Muscle of back (tissue), 13 donors: ENCODE measurements at places on chromosomes 7 and 10. TPM values are rescaled to one million over a fixed set of nuclear protein-coding genes. Genes with fewer than 3 reads are reported as not detected.

Gene DLG5
- polyA plus RNA-seq: 35.5 TPM

Gene MRC1
- polyA plus RNA-seq: 14.7 TPM

Gene RALA
- 52.2 TPM for polyA plus RNA-seq

Gene HKDC1
- polyA plus RNA-seq: 0.06 TPM

Gene CYP26A1
- 0.11 TPM for polyA plus RNA-seq

GRCh38 chr10:93436591-93437085 lies 45.5 kb downstream of the MYOF start:
- DNase-seq: peak; percentile 96

GRCh38 chr10:133537546-133538545 lies 10.7 kb downstream of the CYP2E1 start:
- DNase-seq: no peak

- DNase-seq: peak; percentile 53
Measured at GRCh38 chr10:31774299-31774900, 154.2 kb downstream of the ARHGAP12 start.

DNA sequence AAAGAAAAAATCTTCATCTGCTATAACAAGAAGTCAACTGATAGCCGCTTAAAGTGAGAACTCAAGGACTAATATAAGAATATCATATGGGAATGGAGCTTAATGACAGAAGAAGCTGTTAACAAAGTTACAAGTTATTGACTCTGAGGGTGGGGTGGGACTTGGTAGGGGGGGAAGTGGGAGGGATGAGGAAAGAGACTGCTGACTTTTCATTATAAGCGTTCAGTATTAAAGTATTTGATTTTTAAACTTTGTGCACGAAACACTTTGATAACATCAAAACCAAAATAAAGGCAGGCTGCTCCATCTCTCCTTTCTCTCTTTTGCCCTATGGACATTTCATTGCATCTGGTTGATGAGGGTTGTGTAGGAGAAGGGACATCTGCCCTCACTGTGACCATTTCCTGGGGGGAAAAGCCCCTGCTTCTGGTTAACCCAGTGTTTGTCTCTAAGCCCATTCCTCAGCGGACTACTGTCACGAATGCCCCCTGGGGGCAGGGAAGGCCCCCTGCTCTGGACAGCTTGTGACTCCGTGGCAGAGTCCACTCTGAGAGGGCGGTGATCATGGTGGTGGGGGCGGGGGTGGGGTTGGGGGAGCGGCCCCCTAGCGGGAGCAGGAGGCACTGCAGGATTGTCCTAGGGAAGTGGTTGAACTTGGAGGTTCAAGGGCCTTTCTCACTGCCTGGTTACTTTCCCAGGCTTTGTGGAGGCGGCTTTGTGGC lies 17.4 kb downstream of the SLC13A4 start:
- DNase-seq: no peak

- DNase-seq: no peak
Measured at GRCh38 chr10:69831231-69831855, 29.6 kb downstream of the COL13A1 start.

DNA sequence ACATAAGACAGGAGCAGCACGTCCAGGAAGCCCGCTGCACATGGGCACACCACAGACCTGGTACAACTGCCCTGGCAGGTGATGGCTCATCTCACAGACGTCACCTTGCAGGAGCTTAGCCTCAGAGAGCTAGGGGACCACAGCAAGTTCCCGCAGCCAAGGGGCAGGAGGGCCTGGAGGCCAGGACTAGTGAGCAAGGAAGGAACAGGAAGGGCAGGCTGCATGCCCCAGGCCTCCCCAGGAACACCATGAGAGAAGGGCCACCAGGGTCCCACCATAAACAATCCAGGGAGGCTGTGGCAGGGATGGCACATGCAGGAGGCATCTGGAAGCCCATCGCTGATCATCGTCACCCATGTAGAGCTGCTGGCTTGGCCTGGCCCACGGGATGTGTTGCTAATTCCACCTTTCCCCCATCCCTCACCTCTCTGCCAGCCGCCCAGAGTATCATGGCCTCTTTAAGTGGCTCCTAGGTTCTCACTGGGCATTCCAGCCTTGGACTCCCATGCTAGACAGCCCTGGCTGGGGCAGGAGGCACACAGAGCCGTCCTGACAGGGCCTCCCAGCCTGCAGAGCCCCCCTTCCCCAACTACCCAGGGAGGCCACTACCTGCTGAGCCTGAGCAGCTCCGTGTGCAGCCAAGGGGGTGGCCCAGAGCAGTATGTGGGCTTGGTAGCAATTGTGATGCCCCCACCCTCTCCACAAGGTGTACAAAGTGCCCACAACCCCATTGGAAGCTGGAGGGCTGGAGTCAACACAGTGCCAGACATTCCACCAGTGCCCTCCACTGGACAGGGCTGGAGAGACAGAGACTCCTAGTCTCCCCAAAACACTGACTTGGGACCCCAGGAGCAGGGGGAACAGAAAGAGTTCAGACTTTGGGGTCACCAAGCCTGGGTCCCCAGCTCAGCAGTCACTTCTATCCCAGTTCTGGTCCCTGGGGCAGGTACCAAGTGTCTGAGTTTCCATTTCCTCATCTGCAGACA lies 35.5 kb downstream of the GRID1 start:
- no peak for DNase-seq

DNA sequence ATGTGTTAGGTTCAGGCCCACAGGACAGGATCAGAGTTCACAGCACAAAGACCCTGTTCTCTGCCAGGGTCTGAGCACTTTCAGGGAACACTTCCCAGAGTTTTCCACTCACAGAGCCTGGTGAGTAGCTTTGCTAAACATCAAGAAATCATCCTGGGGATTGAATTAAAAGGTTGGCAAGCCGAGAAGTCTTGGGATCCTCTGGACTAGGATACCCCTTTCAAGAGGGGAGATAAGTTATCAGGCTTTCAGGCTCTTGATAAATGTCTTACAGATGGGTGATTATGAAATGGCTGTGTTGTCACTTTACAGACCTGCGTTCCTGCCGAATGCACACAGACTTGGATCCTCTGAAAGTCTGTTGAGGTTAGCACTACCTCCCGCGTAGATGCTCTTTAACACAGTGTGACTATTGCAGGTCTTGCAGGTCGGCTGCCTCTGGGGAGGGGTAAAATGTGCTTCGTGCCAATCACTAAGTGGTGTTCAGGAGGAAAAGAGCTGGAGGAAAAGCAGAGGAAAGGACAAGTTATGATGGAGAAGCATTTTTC lies 473.5 kb upstream of the AKR1E2 start:
- peak; percentile 55 for DNase-seq

GRCh38 chr7:116210345-116211005 lies at the start of gene TES:
Gene TES, plus strand, starts transcription at chr7:116210539. Its CDS starts 169 bp downstream, at chr7:116210708.
- peak; percentile 67 for DNase-seq

DNA sequence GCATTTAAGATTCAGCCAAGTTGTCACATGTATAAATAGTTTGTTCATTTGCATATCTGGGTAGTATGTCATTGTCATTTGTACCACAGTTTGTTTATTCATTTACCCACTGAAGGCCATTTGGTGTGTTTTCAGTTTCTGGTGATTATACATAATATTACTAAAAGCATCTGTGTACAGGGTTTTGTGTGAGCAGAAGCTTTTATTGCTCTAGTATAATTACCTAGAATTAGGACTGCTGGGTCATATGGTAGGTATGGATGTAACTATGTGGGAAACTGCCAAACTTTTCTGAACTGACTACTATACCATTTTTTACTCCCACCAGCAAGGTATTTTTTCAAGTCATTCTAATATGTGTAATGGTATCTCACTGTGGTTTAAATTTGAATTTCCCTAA lies 584.0 kb upstream of the GHITM start:
- DNase-seq: no peak

- no peak for DNase-seq
Measured at GRCh38 chr7:133539016-133539415, 286.1 kb downstream of the EXOC4 start.

- no peak for DNase-seq
Measured at GRCh38 chr10:28777911-28778310, 100.6 kb downstream of the BAMBI start.

DNA sequence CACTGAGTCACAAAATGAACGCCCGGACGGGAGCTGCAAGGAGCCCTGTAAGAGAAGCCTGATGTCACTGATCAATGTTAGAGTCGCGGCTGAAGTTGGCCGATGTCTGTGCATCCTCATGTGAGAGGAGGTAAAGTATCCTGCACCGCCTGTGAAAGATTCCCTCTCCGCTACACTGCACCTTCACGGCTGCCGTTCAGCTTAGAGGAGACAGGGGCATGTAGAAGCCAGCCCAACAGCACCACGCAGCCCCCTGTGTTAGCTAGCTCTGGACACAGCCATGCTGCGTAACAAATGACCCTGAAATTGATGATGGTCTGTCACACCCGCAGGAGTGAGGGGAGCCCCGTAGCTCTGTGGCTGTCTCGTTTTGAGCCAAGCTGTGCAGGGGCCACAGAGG lies 81.5 kb upstream of the DIP2C start:
- no peak for DNase-seq

- peak; percentile 72 for DNase-seq
Measured at GRCh38 chr10:85916994-85917573, 449.5 kb downstream of the GRID1 start.

- no peak for DNase-seq
Measured at GRCh38 chr7:155791214-155791737, 21.0 kb downstream of the SHH start.

- DNase-seq: no peak
Measured at GRCh38 chr7:45924283-45924682, 3.2 kb upstream of the IGFBP3 start.

DNA sequence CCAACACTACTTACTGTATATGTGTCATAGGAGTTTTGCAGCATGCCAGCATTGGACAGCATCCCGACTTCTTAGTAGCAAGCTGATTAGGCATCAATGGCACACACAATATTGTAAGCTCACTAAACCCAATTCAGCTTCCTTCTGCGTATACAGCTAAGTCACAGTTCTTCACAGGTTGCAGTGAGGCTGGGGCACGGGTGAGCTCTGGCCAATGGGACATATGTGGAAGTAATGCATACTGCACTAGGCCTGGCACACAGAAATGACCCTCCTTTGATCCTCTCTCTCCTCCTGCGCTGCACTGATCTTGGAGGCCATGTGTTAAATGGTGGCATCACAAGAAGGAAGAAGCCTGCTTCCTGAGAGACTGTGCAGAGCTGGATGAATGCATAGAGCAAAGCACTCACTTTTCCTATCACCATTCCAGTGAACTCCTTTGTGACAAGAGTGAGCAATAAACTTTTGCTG lies 11.9 kb downstream of the RAB11FIP2 start:
- DNase-seq: no peak

DNA sequence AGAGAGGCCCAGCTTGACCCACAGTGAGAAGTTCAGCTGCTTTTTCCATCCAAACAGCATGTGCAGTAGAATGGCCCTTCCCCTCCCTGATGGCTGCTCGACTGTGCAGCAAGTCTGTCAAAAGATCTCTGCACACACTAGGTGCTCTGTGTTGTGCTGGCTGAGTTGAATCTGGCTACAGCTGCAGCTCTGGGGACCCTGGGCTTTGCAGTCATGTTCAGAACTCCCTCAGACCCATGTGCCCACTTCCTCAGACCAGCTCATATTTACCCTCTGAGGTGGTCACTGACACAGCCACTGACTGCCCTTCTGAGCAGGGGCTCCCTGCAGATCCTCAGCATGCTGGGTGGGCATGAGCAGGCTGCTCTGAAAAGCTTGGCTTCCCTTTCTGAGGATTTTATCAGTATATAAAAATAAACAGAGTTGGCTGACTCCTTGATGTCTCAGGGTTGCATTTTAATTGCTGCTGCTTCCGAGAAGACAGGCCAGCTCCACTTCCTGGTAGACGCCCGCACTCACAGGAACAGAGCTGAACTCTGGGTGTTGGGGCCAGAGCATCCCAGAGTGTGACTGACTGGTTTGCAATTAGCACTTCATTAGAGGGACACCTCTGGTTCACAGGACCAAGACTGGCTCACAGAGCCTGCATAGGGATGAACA lies 507.9 kb downstream of the RPS24 start:
- no peak for DNase-seq

GRCh38 chr7:138796038-138796615 lies 1.7 kb upstream of the TMEM213 start:
- DNase-seq: no peak

- no peak for DNase-seq
Measured at GRCh38 chr7:112122798-112123197, 83.4 kb downstream of the DOCK4 start.

DNA sequence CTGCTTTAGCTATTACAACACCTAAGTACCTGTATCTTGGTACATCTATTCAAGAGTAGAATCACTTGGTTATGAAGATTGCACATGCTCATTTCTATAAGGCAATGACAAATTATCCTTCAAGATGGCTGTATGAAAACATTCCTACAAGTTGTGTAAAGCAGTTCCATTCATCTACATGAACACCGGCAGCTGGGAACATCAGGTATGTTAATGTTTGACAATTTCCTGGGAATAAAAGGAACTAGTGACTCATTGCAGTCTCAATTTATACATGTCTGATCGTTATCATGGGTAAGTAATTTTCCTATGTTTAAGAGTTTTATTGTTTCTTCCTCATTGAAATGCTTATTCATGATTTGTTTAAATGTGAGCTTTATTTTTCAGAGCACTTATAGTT lies 203.2 kb upstream of the SEMA3E start:
- no peak for DNase-seq

- DNase-seq: no peak
Measured at GRCh38 chr7:119545118-119545517, 727.9 kb upstream of the KCND2 start.

DNA sequence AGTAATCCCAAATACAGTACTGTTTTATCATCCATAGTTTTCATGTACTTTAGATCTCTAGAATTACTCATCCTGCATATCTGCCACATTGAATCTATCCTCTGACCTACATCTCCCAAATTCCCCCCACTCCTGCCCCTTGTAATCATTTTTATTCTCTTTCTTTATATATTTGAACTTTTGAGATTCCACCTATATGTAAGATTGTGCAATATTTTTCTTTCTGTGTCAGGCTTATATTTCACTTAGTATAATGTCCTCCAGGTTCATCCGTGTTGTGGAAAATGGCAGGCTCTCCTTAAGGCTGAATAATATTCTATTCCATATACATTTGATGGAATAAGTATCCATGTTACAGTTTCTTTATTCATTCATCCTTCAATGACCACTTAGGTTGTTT lies 640.4 kb downstream of the POM121L12 start:
- DNase-seq: no peak

DNA sequence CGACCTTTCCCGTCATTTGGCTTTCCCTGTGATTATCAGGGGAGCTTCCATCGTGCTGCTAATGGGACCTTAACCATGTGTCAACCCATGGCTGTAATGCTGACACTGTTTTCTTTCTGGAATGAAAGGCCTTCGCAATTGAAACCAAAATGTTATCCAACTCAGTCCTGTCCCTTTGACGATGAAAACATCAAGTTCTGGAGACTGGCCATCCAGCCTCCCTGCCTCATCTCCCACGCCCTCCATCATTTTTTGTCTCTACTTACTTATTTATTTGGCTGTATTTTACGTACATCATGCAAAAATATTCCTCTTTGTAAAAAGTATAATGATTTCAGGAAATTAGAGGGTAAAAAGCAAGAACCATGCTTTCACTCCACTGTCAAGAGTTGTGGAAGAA lies 69.8 kb downstream of the EGFR start:
- no peak for DNase-seq
